ENCODE measurements at places on chromosomes 3 and 15.

- DNase-seq: no peak
These were observed 19.9 kb upstream of the LRRC2 start for GRCh38 chr3:46585799-46586693.

DNA sequence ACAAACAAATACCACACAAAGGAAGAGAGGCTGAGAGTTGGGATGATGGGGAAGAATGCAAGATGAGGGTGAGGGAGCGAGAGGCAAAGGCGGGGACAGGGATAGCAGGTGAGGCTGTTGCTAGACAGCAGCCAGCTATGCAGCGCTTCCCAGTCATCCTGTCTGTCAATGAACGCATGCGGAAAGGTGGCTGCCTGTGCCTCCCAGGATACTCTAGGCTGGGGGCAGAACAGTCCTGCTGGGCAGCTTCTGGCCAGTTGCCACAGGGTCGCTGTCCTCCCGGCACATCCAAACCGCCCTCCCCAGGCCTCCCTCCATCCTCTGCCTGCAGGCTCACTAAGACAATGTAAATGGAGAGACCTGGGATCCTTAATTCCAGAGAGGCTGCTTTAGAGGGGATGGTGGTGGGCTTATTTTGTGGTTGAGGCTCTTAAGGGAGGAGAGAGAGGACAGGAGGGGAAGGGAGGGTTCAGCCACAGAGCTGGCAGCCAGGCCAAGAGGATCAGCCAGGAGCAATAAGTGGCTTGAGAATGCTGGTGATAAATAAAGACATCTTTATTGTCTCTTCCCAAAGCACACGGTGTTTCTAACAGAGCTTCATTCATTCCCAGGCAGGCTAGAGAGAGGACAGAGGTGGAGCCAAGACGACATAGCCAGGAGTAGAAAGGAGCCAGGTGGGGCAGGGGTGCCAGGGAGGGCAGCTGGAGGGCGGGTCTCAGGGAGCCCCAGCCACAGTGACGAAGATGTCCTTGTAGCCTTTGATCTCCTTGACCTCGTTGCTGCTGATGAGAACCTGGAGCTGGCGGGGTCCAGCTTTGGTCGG is 9.2 kb upstream of the TGM5 start:
- no peak for DNase-seq

DNA sequence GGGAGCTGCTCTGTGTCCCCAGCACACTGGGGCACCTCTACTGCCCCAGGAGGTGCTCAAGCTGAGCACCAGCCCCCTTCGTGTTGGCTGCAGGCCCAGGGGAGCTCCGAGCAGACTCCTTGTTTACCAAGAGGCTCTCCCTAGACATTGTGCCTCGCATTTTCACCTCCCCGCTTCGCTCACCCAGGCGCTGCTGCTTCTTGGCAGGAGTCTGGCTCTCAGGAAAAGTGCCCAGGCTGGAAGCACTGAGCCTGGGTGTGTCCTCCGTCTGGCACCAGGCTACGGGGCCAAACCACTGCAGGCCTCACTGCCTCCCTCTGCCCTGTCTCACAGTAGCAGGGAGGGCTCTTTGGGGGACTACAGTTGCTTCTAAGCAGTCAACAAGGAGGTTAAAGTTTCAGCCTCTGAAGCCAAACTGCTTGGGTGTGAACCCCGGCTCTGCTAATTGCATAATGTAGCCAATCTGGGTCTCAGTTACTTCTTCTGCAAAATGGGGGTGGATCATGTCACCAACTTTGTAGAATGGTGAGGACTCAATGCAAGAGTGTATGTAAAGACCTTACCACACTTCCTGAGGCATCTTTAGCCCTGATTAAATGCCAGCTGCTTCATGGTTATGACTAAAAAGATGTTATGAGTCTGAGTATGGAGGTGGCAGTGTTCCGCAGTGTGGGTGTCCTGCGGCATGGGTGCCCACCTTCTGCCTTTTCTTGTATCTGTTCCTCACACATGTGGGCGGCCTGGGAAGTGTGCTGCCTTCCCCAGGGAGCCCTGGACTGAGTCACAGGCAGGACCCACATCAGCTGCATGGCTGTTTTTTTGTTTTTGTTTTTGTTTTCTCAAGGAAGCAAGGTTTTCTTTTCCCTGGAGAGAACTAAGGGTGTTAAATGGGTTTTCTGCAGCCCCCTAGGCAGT is 88.9 kb downstream of the CLSTN2 start:
- no peak for DNase-seq

DNA sequence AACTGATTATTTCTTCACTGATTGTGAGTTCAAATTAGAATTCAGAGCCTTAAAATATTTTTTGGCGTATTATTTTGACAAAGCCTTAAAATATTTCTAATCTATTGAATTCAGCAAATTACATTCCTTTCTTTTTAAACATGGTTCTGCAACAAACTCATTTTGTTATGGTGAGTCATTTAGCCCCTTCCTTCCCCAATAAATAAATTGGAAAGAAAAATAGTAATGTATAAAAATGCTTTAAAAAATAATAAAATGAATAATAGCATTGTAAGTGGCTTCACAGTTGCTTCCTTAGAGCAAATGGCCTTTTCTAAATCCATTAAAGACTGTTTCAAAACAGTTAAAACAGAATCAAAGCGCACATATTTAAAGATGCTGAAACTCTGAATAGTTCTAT is 12.1 kb downstream of the CSNK1G1 start:
- DNase-seq: no peak

Data from activated CD8-positive, alpha-beta memory T cell treated with anti-CD3 and anti-CD28 coated beads, Interleukin-2, amount 50 U/mL, for 4 hours (primary cell).